Activated T-helper 2 cell treated with anti-CD3 and anti-CD28 coated beads, Interferon-gamma antibody, Interleukin-2, Interleukin-4, amounts not matched to agents 10 μg/mL and 5 μg/mL and 100 μg/mL, durations not matched to agents 14 hours and 24 hours and 36 hours (primary cell): ENCODE measurements at places on chromosomes 7 and 10. TPM values are rescaled to one million over a fixed set of nuclear protein-coding genes. Genes with fewer than 3 reads are reported as not detected.

The MUC3A gene
- total RNA-seq = 0.11 TPM in 1 of 2 replicates, not detected in the other

DNA sequence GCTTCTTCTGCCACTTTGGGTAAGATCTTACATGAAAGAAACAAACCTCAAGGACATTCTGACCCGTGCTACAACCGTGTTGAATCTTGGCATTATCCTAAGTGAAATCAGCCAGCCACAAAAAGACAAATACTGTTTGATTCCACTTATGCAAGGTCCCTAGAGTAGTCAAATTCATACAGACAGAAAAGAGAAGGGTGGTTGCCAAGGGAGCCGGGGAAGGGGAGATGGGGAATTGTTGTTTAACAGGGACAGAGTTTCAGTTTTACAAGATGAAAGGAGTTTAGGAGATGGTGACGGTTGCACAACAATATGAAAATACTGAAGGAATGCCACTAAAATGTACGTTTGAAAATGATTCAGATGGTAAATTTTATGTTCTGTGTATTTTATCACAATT is 12.2 kb upstream of the CLEC2L start:
- DNase-seq = no peak

DNA sequence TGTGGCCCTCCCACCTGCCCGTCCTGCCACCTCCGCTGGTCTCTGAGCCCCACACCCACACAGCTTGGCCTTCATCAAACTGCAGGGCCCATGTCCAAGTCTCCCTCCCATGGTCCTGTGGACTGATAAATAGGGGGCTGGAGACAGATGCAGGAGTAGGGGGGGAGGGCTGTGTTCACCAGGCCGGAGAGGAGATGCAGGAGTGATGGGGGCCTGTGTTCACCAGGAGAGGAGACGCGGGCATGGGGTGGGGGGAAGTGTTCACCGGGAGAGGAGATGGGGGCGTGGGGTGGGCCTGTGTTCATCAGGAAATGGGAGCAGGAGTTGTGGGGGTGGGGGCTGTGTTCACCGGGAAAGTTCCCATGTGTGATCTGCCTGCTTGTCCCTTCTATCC is 37.0 kb downstream of the JAKMIP3 start:
- no peak for DNase-seq

DNA sequence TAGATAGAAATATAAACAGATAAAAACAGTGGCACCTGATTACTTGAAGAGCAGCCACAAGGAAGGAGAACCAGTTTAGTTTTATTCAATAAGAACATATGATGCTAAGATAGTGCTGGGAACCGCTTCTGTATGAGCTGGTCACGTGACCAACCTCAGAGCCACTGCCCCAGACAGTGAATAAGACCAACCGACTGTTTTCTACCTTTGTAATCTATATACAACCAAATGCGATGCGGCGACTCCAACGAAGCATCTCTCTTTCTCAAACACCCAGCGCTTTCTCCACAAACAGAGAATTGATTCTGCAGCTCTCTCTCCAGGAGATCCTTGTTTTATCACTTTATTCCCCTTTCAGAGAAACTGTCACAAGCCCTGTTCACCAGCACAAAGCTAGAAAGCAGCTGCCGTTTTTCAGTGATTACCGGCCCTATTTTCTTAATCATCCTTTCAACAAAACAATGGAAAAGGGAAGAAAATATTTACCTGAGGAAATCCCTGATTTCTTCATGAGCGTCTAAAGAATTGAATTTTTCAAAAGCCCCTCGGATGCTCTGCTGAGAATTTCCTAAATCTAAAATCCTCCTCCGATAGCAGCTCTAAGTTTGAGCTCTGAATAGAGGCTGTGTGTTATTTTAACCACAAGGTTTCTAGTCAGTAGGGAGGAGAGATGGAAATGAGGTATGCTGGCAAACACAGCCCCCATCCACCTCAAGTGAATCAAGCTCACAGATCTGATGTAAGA is 55.7 kb upstream of the JCAD start:
- DNase-seq = no peak

DNA sequence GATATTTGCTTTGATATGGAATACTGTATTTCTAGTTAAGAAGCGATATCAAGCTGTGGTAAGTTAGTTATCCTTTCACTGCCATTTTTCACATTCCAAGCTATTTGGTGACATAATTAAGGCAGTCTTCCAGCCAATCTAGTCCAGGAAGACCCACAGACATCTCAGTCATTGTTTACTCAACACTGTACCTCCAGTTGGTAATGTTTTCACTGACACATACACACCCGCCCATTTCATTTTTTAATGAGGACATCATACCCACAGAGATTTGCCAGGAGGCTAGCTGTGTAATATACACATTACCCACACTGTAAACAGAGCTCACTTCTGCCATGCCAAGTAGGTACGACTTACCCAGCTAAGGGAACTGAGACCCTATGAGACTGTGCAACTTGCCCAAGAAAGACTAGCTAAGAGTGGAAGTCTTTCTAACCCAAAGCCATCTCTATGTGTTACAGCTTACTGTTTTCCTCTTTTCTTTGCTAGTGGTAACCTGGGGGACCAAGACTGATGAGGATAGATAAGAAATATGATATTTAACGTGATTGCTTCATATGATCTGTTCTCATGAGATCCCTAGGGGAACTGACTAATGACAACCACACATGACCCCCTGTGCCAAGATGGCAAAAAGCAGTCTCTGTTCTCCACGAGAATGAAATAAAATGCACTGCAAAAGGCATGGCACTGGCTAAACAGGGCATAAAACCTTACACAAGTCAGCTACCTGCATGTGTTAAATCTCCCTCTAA is 179.0 kb downstream of the DGKI start:
- no peak for DNase-seq

GRCh38 chr7:50704844-50705243 is 77.9 kb downstream of the GRB10 start:
- DNase-seq = no peak
